Right lung (tissue), 10 donors: ENCODE measurements at places on chromosomes 3 and 15. TPM values are rescaled to one million over a fixed set of nuclear protein-coding genes. Genes with fewer than 3 reads are reported as not detected.

ACP3 gene
- polyA plus RNA-seq, result 5.1 TPM

CYP19A1 gene
- 0.10 TPM for polyA plus RNA-seq

- no peak for DNase-seq
Measured at GRCh38 chr3:184749168-184749744, 37.4 kb upstream of the MAGEF1 start.

- no peak for DNase-seq
Measured at GRCh38 chr3:178655488-178655887, 119.3 kb downstream of the KCNMB2 start.

- no peak for DNase-seq
Measured at GRCh38 chr3:48639944-48640606, 4.8 kb upstream of the SLC26A6 start.

DNA sequence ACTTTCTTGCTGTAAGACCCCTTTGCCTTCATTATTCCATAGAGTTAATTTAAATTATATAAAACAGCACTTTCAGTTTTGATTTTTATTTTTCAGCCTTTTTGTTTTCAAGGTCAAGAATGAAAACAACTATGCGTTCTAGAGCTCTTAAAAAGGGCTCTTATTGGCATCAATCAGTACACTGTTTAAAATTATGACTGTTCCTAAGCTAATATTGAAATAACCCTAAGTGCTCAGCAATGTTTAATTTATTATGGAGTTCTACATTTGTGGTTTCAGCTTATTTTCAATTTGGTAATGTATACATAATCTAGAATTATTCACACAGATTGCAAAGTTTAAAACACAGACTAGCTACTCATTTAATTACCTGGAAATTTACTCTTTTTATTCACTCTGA lies 179.4 kb downstream of the MBNL1 start:
- no peak for DNase-seq
